Left lung (tissue), 14 donors: ENCODE measurements at places on chromosomes 4 and X.

DNA sequence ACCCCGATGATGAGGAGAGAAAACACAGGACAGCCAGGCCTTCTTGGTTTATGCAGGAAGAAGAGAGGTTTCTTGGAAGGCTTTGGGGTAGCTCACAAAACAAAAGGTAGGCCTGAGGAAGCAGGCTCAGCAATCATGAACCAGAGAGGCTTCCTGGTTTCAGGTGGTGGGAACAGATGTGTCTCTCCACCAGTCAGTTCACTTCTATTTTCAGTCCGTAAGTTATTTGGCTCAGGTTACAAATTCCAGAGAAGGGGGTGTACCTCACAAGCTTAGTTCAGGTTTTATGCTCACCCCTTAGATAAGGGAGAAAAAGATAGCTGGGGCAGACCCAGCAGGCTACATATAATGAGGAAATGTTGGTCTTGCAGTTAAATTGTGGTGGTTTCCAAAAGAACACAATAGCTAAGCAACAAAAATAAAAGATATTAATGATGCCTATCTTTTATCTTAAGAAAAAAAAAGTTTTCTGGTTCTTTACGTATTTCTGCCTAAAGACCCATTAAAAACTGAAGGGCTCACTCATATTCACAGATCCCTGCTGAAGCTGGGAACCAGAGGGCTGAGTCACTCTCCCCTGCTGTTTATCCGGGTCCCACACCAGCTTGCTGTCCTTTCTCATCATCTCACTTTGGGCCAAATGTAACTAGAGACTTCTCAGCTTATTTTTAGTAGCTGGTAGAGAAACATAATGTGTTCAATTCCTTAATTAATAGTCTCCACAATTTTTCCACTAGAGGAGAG lies 177.0 kb downstream of the CAMK2D start:
- no peak overlapping the region for H3K27ac ChIP-seq
- no peaks in the 10 kb centered on the region for H3K4me1 ChIP-seq
- H3K36me3 ChIP-seq, result no peaks in the 10 kb centered on the region
- no peaks in the 10 kb centered on the region for H3K27me3 ChIP-seq
- no peak for DNase-seq

GRCh38 chrX:134501941-134502340 lies 42.0 kb downstream of the HPRT1 start:
- no peaks in the 10 kb centered on the region for H3K36me3 ChIP-seq
- no peaks in the 10 kb centered on the region for H3K4me1 ChIP-seq
- H3K27me3 ChIP-seq, result no peaks in the 10 kb centered on the region
- H3K27ac ChIP-seq, result no peak overlapping the region
- no peak for DNase-seq
- H3K4me3 ChIP-seq, result no peak overlapping the region

DNA sequence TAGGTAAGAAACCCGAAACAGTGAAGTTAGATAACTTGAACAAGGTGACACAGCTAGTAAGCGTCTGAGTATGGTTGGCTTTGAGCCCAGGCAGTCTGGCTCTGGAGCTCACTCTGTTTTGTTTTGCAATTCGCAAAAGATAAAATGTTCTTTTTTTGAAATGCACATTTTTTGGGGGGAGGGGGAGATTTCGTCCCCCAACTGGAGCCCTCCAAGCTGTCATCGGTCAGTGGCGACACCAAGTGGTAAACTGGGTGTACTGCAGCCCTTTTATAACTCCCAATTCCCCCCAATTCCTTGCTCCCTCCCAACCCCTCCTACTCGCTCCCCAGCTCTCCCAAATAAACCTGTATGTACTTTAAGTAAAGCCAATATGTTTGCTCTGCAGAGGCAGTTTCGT lies 2.8 kb upstream of the CLCN5 start:
- no peak overlapping the region for H3K27ac ChIP-seq
- no peaks in the 10 kb centered on the region for H3K27me3 ChIP-seq
- no peaks in the 10 kb centered on the region for H3K4me1 ChIP-seq
- no peaks in the 10 kb centered on the region for H3K36me3 ChIP-seq

- no peaks in the 10 kb centered on the region for H3K27me3 ChIP-seq
- H3K36me3 ChIP-seq, result no peaks in the 10 kb centered on the region
- DNase-seq, result peak; percentile 36
- H3K4me1 ChIP-seq, result no peaks in the 10 kb centered on the region
- H3K27ac ChIP-seq, result no peak overlapping the region
Observed at GRCh38 chrX:49915361-49916222, 6.8 kb upstream of the CLCN5 start.

GRCh38 chr4:154126276-154126675 lies 337.4 kb upstream of the SFRP2 start:
- no peak for DNase-seq
- H3K4me3 ChIP-seq, result no peak overlapping the region
- no peak overlapping the region for H3K27ac ChIP-seq
- no peaks in the 10 kb centered on the region for H3K4me1 ChIP-seq
- no peaks in the 10 kb centered on the region for H3K27me3 ChIP-seq

DNA sequence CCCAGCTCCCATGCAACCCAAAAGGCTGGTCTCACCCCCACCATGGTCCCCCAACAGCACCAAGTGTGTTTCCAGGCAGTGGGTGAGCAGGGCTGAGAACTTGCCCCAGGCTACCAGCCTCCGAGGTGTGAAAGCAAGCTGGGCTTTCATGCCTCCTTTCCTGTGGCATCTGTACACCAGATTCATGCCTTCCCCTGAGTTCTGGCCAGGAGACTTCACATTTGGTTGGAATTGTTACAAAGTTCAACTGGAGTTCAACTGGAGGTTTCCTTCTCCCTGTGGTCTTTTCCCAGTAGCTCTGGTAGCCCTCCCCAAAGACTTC lies 77.6 kb upstream of the RAB40AL start:
- no peak overlapping the region for H3K4me3 ChIP-seq
- no peak overlapping the region for H3K27ac ChIP-seq
- H3K27me3 ChIP-seq, result no peaks in the 10 kb centered on the region
- no peaks in the 10 kb centered on the region for H3K36me3 ChIP-seq
- H3K4me1 ChIP-seq, result no peaks in the 10 kb centered on the region
- no peak for DNase-seq

DNA sequence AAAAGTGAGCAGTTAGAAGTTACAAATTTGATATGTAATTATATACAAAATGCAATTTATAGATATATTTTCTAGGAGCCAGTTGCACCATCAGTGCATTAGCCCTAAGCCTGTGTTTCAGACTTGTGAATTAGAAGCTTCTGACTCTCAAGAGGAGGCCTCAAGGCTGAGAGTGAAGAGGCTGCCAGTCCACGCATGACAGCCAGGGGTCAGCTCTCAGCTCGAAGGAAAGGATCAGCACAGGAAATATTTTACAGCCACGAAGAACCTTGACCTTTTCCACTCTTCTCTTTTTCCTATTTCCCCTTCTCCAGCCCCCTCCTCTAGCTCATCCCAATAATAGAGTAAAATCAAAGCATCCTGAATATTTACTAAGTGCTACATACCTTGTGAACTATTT lies 642.4 kb downstream of the TRIML1 start:
- H3K4me1 ChIP-seq, result no peaks in the 10 kb centered on the region
- H3K27ac ChIP-seq, result no peak overlapping the region
- H3K36me3 ChIP-seq, result no peaks in the 10 kb centered on the region
- no peak for DNase-seq

GRCh38 chr4:98447648-98448047 lies 186.5 kb downstream of the RAP1GDS1 start:
- H3K27me3 ChIP-seq, result no peaks in the 10 kb centered on the region
- H3K4me3 ChIP-seq, result no peak overlapping the region
- H3K4me1 ChIP-seq, result peaks cover 30% of the 10 kb centered on the region
- no peak for DNase-seq
- H3K36me3 ChIP-seq, result no peaks in the 10 kb centered on the region

DNA sequence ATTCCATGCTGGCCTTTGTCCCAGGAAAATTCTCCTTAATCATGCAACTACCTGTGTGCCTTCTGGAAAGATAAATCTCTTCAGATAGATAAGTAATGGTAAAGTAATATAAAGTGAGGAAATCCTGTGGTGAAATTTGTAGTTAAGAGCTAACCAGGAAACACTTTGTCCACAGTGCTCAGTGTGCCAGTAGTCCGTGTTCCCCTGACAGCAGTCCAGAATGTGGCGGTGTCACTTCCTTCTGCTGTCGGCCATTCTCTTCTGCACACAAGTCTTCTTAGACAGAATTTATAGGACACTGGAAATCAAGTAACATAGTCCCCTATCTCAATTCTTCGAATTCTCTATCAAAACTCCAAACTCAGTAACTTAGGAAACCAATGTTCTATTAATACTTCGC lies 5.7 kb upstream of the CXXC4 start:
- H3K27me3 ChIP-seq, result peaks cover 27% of the 10 kb centered on the region
- no peaks in the 10 kb centered on the region for H3K36me3 ChIP-seq
- H3K4me3 ChIP-seq, result no peak overlapping the region

DNA sequence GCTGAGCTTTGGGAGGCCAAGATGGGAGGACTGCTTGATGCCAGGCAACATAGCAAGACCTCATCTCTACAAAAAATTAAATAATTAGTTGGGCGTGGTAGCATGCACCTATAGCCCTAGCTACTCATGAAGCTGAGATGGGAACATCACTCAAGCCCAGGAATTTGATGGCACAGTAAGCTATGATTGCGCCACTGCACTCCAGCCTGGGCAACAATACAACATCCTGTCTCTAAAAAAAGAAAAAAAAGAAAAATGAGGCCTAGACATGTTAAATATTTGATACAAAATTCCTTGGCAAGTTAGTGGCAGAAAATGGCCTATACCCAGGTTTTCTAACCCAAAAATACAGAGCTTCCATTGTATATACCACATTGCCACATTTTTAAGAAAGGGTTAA lies 88.1 kb upstream of the MAB21L2 start:
- H3K36me3 ChIP-seq, result no peaks in the 10 kb centered on the region
- H3K27ac ChIP-seq, result no peak overlapping the region
- no peak for DNase-seq

DNA sequence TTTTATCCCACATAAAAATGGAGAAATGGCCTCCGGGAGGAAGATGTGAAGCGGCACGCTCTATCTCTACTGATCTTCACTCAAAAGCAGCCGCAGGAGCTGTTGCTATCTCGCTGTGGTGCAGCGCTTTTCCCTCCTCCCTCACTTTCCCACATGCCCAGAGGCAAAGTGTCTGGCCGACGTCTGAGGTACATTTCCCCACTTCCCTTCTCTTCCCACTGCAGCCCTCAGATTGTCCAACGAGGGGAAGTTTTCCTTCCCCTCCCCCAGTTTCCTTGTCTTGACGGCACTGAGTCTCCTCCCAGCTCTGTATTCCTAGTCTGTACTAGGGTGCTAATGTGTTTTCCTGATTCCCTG lies 660 bp upstream of the COL25A1 start:
- H3K36me3 ChIP-seq, result no peaks in the 10 kb centered on the region
- H3K4me1 ChIP-seq, result peaks cover 18% of the 10 kb centered on the region
- H3K27me3 ChIP-seq, result peaks cover 77% of the 10 kb centered on the region
- no peak overlapping the region for H3K27ac ChIP-seq

DNA sequence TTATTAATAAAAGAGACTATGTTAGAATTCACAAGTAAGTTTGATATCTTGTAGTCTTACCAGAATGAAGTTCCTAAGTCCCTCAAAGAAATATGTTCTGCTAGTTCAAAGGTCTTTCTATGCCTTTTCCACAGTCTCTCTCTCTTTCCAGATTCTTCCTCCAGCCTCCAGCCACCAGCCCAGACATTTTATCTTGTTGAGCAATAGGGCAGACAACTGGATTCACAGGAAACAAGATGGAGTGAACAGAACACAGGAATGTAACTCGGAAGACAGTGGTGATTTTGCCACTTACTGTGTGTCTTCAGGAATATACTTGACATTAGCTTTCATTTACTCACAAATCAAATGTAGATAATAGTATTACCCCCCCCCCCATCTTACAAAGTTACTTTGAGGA lies 17.1 kb upstream of the CPEB2 start:
- no peaks in the 10 kb centered on the region for H3K36me3 ChIP-seq
- H3K4me1 ChIP-seq, result no peaks in the 10 kb centered on the region
- H3K27me3 ChIP-seq, result no peaks in the 10 kb centered on the region

- no peak for DNase-seq
- no peaks in the 10 kb centered on the region for H3K36me3 ChIP-seq
- H3K27ac ChIP-seq, result no peak overlapping the region
- no peaks in the 10 kb centered on the region for H3K4me1 ChIP-seq
- H3K27me3 ChIP-seq, result no peaks in the 10 kb centered on the region
- H3K4me3 ChIP-seq, result no peak overlapping the region
Observed at GRCh38 chr4:75180790-75181776, 248.2 kb downstream of the PARM1 start.

DNA sequence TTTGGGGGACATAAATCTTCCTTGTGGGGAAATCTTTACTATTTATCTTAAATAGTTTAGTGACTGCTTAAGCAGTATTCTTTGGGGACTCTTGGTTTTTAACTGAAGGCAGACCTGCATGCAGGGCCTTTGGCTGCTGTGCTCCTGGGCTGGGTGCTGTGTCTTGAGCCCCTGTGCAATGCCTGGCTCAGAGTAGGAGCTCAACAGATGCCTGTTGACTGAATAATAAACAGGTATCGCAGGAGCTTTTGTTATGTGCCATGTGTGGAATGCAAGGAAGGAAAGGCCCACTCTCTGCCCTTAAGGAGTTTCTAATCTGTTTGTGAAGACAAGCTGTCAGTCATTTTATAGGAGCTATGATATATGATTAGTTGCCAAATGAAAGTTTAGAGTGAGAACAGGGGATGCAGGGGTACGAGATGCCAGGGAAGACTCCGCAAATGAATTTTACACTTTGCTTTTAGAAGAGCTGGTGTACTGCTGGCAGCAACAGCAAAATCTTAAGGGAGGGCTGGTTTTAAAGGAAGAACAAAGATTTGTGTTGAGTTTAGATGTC lies 6.7 kb downstream of the GAB1 start:
- DNase-seq, result no peak
- H3K27ac ChIP-seq, result peak overlapping the region; percentile 67
- H3K27me3 ChIP-seq, result no peaks in the 10 kb centered on the region
- no peaks in the 10 kb centered on the region for H3K36me3 ChIP-seq

- no peaks in the 10 kb centered on the region for H3K4me1 ChIP-seq
- DNase-seq, result no peak
- H3K27me3 ChIP-seq, result no peaks in the 10 kb centered on the region
Observed at GRCh38 chr4:32172086-32172485, 1451.9 kb downstream of the PCDH7 start.

GRCh38 chr4:8019396-8020365 lies 80.0 kb upstream of the AFAP1 start:
- no peaks in the 10 kb centered on the region for H3K4me1 ChIP-seq
- no peaks in the 10 kb centered on the region for H3K36me3 ChIP-seq
- H3K4me3 ChIP-seq, result no peak overlapping the region
- H3K27me3 ChIP-seq, result no peaks in the 10 kb centered on the region
- DNase-seq, result peak; percentile 79

DNA sequence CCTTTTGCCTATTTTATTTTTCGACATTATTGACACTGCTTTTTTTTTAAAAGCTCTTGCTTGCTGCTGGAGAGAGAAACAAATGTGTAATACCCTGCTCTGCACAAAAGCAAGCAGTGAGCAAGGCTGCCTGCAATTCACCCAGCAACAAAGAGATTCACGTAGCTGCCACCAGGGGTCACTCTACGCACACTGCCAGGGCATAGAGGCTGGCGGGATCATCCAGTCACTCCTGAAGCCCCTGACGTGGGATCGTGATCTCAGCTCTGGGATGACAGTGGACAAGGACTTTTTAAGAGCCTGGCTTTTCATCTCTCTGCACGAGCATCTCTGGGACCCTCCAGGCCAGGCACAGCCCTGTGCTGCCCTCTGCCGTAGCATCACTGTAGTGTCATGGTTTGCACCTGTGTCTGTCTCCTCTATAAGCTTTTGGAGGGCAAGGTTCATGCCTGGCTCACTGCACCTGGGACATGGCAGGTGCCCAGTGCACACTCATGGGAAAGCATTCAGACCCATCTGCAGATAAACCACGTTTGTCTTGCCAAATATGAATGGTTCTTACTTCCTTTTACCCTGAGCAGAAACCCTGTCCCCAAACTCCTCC lies 19.8 kb downstream of the C4orf50 start:
- peak; percentile 45 for DNase-seq
- peaks cover 40% of the 10 kb centered on the region for H3K27me3 ChIP-seq
- H3K4me1 ChIP-seq, result no peaks in the 10 kb centered on the region
- H3K36me3 ChIP-seq, result no peaks in the 10 kb centered on the region
- no peak overlapping the region for H3K27ac ChIP-seq
